ENCODE measurements at places on chromosomes 6 and 20.

DNA sequence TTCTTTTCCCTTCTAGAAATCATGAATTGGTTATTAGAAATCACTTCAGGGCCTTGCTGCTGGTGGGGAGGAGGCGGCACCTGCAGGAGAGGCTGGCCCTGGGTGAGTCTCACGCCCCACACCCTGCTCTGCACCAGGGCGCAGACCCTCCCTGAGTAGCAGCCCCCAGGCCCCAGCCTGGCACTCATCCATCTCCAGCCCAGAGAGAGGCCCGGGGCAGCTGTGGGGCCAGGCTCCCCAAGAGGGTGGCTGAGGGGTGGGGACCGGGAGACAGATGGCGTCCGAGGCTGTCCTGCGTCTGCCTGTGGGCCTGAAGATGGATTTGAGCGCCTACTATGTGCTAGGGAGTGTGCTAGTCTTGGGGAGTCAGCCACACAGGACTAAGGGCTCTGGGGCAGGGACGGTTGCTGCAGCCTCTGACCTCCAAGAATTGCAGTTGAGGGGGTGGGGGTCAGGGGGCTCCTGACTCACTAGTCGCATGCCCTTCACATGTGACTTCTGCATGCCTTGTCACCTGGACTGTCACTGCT is 59.6 kb upstream of the GATA5 start:
- H3K27ac ChIP-seq: no peak overlapping the region
- no peak overlapping the region for H3K4me3 ChIP-seq
- DNase-seq: no peak
- peaks cover 34% of the 10 kb centered on the region for H3K4me1 ChIP-seq
- no peaks in the 10 kb centered on the region for H3K36me3 ChIP-seq

GRCh38 chr6:20707870-20708269 is 173.6 kb downstream of the CDKAL1 start:
- no peak for DNase-seq
- no peak overlapping the region for H3K4me3 ChIP-seq
- H3K36me3 ChIP-seq: no peaks in the 10 kb centered on the region
- H3K27me3 ChIP-seq: no peaks in the 10 kb centered on the region
- H3K4me1 ChIP-seq: peaks cover 12% of the 10 kb centered on the region
- no peak overlapping the region for H3K27ac ChIP-seq

GRCh38 chr6:35028781-35029769 is 112.1 kb downstream of the TCP11 start:
- DNase-seq: peak; percentile 35
- no peak overlapping the region for H3K27ac ChIP-seq
- H3K27me3 ChIP-seq: no peaks in the 10 kb centered on the region
- no peak overlapping the region for H3K4me3 ChIP-seq
- H3K36me3 ChIP-seq: no peaks in the 10 kb centered on the region
- peaks cover 32% of the 10 kb centered on the region for H3K4me1 ChIP-seq

DNA sequence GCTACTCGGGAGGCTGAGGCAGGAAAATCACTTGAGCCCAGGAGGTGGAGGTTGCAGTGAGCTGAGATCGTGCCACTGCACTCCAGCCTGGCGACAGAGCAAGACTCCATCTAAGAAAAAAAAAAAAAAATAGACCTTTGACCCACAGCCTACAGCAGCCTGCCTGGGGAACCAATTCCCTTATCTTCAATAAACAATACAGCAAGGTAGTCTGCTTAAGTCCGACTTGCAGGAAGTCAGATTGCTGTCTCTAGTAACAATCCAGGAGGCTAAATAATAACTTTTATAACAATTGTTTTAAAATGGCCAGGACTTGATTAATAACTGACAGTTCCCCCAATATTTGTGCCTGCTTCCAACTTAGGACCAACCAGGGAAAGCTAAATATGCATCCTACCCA is 13.3 kb upstream of the HLA-DRA start:
- no peak for DNase-seq
- H3K4me3 ChIP-seq: no peak overlapping the region

DNA sequence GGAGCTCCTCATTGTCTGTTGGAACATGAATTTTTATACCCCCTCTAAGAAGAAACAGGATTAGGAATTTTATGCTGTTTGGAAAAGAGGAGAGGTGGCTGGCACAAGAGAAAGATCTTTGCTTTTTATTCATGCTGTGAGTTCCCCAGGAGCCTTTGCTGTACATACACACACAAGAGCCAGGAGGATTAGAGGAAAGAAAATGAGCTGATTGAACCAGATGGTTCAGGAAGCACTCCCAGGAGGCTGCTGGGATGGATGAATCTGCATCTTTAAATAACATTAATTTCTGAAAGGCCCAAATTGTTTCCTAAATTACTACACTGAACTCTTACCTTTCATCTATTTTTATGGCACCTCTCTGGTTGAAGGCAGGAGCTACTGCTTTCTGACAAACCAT is 20.1 kb upstream of the TCP11 start:
- H3K4me1 ChIP-seq: no peaks in the 10 kb centered on the region
- H3K27ac ChIP-seq: no peak overlapping the region
- no peaks in the 10 kb centered on the region for H3K36me3 ChIP-seq
- H3K4me3 ChIP-seq: no peak overlapping the region
- H3K27me3 ChIP-seq: peaks cover 4% of the 10 kb centered on the region

DNA sequence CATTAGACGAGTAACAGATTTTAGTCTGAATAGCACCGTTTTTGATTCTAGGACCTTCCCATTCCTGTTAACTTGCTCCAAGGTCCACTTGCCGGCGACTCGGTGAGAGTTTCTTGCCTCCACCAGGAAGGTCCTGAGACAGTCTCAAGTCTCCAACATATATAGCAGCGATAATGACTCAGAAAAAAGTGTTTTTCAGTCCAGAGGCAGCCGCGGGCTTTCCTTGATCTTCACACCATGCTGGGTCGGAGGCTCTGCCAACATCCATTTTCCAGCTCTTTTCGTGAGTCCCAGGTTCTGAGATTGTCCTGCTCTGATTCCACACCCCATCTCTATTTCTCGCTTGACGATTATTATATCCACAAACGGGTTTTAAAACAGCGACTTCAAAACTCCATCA is 170.5 kb downstream of the GPX5 start:
- H3K4me1 ChIP-seq: no peaks in the 10 kb centered on the region
- DNase-seq: no peak
- H3K36me3 ChIP-seq: no peaks in the 10 kb centered on the region
- H3K27me3 ChIP-seq: peaks cover 39% of the 10 kb centered on the region
- no peak overlapping the region for H3K27ac ChIP-seq

DNA sequence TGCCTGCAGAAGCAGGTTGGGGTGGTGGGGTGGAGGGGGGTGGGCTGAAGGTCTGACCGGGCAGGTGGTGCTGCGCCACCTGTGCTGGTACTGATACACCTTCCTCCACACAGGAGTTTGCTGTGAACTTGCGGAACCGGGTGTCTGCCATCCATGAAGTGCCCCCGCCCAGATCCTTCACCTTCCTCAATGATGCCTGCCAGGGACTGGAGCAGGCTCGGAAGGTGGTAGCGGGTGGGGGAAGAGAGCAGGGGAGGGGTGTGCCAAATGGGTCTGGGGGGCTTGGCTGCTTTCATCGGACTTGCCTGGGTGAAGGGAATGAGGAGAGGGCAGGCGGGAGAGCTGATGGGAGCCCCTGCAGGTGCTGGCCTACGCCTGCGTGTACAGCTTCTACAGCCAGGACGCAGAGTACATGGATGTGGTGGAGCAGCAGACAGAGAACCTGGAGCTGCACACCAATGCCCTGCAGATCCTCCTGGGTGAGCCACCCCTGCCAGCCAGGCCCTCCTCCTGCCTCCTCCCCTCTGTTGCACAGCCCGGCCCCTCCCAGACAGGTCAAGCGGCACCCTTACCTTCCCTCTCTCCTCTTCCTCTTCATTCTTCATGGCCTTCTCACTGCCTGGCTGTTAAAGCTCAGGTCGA is 6.7 kb downstream of the DNPH1 start:
- H3K27ac ChIP-seq: no peak overlapping the region
- H3K4me1 ChIP-seq: no peaks in the 10 kb centered on the region
- no peak for DNase-seq
- H3K36me3 ChIP-seq: peaks cover 5% of the 10 kb centered on the region

DNA sequence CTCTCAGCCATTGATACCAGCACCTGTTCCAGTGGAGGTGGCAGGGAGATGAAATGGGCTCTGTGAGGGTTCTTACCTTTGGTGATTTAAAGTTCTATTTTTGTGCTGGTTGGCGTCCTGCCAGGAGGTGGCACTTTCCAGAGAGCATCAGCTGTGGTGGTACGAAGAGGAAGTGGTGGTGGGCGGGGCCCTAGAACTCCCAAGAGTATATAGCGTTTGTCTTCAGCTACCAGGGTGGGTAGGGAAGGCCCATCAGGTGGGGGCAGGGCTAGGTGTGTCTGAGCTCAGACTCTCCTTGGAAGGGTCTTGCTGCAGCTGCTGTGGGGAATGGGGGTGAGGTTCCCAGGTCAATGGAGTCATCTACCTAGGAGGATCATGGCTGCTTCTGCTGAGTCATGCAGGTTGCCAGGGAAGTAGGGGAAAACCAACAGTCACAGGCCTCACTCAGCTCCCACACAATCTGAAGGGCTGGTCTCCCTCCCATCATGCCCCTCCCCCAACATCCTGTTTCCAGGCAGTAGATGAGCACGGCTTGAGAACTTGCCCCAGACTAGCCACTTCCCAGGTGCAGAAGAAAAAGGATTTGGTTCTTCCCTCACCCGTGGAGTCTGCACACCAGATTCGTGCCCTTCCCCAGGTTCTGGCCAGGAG is 46.6 kb downstream of the MOXD1 start:
- H3K27me3 ChIP-seq: no peaks in the 10 kb centered on the region
- peaks cover 7% of the 10 kb centered on the region for H3K4me1 ChIP-seq
- no peaks in the 10 kb centered on the region for H3K36me3 ChIP-seq
- DNase-seq: peak; percentile 27
- H3K27ac ChIP-seq: no peak overlapping the region
- H3K4me3 ChIP-seq: no peak overlapping the region

GRCh38 chr20:4358552-4358951 is 343.2 kb upstream of the RNF24 start:
- H3K4me1 ChIP-seq: no peaks in the 10 kb centered on the region
- DNase-seq: no peak
- no peaks in the 10 kb centered on the region for H3K27me3 ChIP-seq
- no peak overlapping the region for H3K4me3 ChIP-seq

DNA sequence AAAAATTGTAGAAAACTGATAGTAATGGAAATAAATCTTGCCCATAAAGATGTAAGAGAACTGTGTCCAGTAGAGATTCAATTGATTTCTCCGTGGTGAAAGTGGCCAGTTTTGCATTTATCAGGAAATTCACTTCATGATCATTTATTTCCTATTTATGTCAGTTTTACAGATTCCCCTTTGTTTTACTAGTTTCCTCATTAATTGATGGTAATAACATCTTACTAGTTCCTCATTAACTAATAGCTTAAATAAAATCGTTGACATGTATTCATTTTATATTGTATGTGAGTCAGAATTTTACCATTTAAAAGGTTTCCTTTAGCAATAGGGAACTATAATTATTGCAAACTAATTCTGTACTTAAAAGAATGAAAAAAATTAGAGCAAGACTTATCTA is 99.8 kb upstream of the ADGRF1 start:
- no peak for DNase-seq
- H3K4me3 ChIP-seq: no peak overlapping the region
- H3K27ac ChIP-seq: no peak overlapping the region
- no peaks in the 10 kb centered on the region for H3K36me3 ChIP-seq
- H3K4me1 ChIP-seq: no peaks in the 10 kb centered on the region

GRCh38 chr6:115969930-115970273 is 90.8 kb downstream of the FRK start:
- no peak for DNase-seq
- H3K4me3 ChIP-seq: no peak overlapping the region
- no peak overlapping the region for H3K27ac ChIP-seq

GRCh38 chr6:125018136-125018535 is 55.9 kb downstream of the RNF217 start:
- no peak overlapping the region for H3K4me3 ChIP-seq

DNA sequence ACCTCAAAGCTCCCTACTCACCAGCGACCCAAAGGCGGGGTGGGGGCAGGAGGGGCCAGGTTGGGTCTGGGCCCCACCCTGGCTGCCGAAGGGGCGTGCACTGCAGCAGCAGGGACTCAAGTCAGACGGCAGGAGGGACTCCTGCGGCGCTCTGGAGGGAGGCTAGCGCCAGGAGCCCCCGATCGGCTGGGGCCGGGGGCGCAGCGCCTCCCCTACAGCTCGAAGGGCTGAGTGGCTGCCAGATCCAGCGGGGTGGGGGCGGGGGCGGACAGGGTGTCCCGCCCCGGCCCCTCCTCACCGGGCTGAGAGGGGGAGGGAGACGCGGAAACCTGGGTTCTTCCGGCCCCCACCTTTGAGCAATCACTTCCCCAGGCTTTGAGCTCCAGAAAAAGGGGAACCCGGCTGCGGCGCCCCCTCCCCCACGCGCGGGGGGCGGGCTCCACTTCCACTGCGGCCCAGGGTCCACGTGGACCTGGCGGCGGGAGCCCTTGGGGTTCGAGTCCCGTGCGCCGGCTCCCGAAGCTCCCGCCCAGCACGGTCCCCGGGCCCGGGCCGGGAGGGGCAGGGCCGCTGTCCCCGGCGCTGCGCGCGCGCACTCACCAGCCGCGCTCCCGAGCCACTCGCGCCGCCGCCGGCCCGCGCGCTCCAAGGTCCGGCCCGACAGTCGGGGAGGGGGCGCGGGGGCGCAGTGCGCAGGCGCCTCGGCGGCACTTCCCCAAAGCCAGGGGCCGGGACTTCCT is at the start of gene RGS19:
TSS of gene RGS19 (minus strand) at position 246 of the 740 bp plus-strand sequence. CDS start 2,632 bp downstream, outside the sequence.
- H3K36me3 ChIP-seq: peaks cover 4% of the 10 kb centered on the region
- H3K27me3 ChIP-seq: no peaks in the 10 kb centered on the region
- peaks cover 79% of the 10 kb centered on the region for H3K4me1 ChIP-seq

DNA sequence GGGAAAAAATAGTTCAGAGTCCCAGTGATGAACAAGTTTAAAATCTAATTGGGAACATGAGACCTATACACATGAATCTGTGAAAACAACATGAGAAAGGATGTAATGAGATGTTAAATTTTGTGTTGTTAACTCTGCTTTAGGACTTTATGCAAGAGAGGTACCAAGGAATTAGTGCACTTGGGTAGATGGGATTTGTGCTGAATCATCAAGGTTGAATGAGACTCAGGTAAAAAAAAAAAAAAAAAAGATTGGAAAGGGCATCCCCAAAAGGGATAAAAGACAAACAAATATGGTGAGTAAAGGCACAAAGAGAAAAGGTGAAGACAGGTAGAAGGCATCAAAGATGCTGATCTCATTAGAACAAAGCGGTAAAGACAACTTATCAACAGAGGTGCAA is 644.4 kb downstream of the CBLN4 start:
- H3K4me1 ChIP-seq: no peaks in the 10 kb centered on the region
- no peak for DNase-seq

DNA sequence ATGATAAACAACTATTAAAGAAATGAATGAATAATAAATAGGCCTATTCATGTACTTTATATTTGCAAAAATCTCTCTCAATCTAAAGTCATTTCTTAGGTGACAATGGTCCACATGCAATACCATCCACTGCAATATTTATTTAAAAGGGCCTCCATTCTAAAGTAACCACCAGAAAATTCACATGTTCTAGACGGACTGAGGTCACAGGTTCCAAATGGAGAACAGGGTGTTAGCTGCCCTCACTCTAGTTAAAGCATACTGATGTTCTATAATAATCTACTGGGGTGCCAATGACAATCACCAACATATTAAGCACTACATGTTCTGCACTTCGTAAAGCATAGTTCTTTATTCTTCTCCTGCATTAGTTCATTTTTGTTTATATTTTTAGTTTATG is 1.2 kb downstream of the HBS1L start:
- H3K27ac ChIP-seq: peak overlapping the region; percentile 97
- H3K36me3 ChIP-seq: peaks cover 15% of the 10 kb centered on the region
- no peak for DNase-seq
- H3K4me1 ChIP-seq: peaks cover 15% of the 10 kb centered on the region

Data from common myeloid progenitor, CD34-positive (primary cell).